ENCODE measurements at places on chromosomes 2 and 18.
A peak's percentile ranks its signal among the peaks of the same experiment; 100 is the strongest.

DNA sequence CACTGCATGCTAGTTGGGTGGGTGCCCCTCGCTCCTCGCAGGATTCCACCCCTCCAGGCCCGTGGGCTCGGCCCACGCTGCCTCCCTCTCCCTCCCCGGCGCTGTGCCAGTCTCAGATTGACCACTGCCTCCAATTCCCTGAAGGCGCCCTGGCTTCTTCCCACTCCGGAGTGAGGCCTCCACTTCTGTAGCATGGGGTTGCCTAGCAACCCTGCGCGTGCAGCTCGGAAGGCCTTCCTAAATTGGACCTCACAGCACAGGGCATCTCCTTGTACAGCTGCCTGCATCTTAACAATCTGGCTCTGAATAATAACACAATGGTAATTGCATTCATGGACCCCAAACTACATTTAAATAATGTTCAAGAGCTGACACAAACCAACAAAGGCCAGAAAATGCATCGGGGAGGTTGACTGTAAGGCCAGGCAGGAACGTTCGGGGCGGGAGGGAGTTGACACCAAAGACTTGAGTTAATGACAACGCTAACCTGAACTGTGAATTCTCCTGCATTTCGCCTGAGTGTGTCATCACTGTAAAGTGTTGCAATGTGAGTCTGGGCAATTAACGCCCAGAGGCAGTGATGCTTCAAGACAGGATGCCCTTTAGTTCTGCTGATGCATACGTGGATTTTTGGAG is 222.9 kb downstream of the ZBTB7C start:
- peak; percentile 11 for DNase-seq

- DNase-seq: no peak
Measured at GRCh38 chr2:23015651-23016200, 369.3 kb upstream of the KLHL29 start.

- peak; percentile 81 for DNase-seq
Measured at GRCh38 chr2:201158111-201158929, 24.6 kb upstream of the CASP10 start.

- no peak for DNase-seq
Measured at GRCh38 chr18:34659579-34660517, 50.2 kb upstream of the DTNA start.

DNA sequence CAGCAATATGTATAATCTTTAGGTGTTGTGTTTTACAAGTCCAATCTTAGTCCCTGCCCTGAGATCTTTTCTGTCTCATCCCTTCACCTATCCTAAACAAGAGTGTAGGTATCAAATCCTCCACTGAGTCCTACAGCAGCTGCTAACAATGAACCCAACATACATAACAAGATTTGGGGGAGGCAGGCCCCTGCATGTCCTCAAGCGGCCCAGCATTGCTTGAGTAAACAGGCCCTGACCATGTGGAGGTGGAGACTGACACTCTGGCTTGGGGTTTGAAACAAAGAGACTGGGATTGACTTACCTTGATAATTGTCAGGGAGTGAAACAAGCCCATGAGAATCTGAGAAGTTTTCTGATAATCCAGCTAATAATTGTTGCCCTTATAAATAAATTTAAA is 213.4 kb downstream of the STK39 start:
- no peak for DNase-seq

DNA sequence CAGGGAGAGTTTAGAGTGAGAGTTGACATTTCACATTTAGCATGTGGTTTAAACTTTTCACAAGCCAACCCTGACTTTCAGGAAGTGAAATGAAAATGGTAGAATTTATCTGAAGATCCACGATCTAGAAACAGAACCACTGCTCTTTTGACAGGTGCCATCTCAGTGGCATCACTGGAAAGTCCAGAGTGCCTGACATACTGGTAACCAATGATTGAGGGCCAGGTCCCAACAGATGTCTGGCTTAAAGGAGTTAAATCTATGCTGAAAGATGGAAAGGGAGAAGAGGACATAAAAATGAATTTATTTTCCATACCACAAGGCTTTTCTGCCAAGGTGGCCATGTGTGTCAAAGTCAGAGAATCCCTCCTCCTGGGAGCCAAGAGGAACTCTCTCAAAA is 2.7 kb downstream of the IL36G start:
- DNase-seq: no peak

GRCh38 chr2:11681722-11682589 is 12.0 kb upstream of the NTSR2 start:
- DNase-seq: peak; percentile 21

GRCh38 chr2:236545814-236546480 is 23.7 kb upstream of the ACKR3 start:
- no peak for DNase-seq

GRCh38 chr2:74317701-74318100 is 25.5 kb downstream of the SLC4A5 start:
- no peak for DNase-seq

DNA sequence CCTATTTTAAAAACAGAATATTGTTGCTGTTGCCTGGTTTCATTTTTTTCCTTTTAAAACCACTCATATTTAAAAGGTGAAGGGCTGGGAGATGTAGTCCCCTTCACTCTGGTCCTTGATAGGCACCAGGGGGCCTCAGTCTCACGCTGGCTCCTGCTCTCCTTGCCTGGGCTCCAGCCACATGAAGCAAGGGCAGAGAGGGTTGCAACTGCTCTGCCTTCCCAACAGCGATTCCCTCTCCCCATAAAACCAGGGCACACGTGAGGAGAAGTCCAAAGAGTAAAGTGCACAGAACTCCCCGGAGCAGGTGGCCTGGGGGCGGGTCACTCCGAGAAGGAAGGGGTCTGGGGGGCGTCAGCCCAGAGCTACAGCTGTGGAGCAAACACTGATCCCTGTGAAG is 12.8 kb downstream of the TMEM127 start:
- no peak for DNase-seq

GRCh38 chr2:71749671-71750101 is 296.3 kb downstream of the DYSF start:
- peak; percentile 68 for DNase-seq
